ENCODE measurements at places on chromosomes 16 and 17.
A peak's percentile ranks its signal among the peaks of the same experiment; 100 is the strongest.

DNA sequence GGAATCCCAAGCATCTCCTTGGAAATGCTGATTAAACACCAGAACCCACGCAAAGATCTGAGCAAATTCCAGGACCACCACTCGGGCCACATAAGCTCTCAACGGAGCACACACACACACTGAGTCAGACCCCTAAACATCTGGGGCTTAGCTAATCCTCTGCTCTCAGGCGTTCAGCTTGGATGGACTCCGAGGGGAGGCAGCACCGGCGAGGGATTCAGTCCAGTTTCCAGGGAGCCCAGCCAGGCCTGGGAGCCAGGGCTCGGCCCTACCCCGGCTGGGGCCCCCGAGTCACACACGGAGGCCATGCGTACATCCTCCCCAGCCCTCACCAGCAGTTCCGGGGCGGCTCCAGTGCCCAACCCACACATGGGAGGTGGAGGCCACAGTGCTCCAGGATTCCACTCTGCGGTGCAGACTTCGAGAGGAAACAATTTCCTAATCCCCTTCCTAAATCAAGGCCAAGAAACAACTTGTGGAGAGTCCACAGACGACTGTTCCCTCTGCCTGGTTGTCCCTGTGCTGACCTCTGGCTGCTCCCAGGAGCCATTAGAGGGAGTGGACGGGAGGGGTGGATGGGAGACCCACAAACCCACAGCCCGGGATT is 70.5 kb downstream of the GAS7 start:
- no peak for DNase-seq

DNA sequence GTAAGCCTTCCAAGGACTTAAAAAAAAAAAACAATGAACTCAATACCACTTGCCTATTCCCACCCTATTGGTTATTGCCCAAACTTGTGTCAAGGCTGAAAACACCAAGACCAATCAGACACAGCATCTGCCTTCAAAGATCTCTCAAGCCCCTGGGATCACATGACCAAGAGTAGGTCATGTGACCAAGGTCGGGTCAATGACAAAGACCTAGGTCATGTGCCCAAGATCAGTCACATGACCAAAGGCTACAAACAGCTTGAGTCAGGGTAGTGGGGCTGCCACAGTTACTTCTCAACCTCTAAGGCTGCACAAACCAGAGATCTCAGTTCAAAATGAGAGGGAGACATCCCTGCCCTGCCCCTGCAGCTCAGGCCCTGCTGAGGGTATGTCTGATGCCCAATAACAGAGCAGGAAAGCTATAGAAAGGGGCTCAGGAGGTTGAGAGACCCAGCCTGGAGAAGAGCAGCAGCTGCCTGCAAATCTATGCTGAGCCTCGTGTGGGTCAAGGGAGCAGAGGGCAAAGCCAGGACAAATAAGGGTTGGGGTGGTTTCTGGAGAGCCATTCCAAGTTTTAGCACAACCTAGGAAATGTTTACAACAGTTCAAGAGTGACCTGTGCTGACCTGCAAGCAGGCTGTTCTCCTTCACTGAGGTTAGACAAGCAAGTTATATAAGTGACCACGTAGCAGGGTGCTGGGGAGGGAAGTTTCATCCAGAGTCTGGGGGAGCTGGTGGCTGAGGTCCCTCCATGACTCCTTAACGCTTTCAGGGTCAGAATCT is 48.8 kb downstream of the PIMREG start:
- no peak for DNase-seq

- DNase-seq, result no peak
These were observed 3.2 kb downstream of the SLC6A2 start for GRCh38 chr16:55658898-55659420.

DNA sequence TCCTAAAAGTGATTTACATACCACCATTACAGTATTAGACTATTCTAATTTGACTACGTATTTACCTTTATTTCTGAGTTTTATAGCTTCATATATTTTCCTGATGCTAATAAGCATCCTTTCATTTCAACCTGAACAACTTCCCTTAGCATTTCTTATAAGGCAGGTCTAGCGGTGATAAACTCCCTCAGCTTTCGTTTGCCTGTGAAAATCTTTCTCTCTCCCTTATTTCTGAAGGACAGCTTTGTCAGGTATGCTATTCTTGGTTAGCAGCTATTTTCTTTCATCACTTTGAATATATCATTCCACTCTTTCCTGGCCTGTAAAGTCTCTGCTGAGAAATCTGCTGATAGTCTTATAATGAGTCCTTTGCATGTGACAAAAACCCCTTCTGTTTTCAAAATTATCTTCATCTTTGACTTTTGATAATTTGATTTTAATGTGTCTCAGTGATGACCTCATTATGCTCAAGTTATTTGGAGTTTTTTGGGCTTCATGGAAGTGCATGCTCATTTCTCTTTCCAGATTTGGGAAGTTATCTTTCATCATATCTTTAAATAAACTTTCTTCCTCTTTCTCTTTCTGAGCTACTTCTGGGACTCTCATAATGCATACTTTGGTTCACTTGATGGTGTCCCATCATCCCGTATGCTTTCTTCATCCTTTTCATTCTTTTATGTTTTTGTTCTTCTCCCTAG is 285.4 kb upstream of the PMFBP1 start:
- no peak for DNase-seq

GRCh38 chr17:2025220-2025621 is at the start of gene RTN4RL1:
Gene RTN4RL1, minus strand, starts transcription at chr17:2025334. Its CDS starts 469 bp downstream, at chr17:2024865.
- DNase-seq, result peak; percentile 54

GRCh38 chr17:72125226-72125651 is 4.4 kb downstream of the SOX9 start:
- no peak for DNase-seq

DNA sequence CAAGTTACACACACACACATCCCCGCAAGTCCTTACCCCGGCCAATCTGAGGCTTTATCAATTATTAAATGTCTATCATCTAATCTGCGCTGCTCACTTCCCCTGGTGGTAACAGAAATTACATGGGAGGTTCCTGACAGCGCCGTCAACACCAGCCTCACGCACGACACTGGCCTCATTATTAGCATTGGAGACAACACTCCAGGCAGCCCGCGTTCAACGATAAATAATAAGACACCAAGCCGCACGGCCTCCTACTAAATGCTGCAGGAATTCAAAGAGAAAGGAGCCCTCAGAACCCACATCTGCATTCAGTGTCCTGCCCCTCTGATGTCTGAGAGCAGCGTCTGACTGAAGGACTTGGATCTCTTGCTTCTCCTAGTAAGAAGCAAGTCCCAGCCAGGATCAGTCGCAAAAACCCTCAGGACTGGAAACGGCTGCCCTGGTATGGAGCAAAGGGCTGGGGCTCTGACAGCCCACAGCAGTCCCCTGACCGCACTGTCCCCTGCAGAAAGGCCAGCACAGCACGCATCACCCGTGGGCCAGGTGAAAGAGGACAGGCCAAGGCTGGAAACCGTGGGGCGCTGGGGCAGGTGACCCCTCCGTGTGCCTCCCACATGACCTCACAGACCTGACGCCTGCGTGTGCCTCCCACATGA is 7.6 kb upstream of the RPH3AL start:
- DNase-seq, result no peak

- DNase-seq, result no peak
These were observed 263.3 kb upstream of the CDH5 start for GRCh38 chr16:66103211-66103610.

- DNase-seq, result no peak
These were observed 10.5 kb downstream of the GAA start for GRCh38 chr17:80111702-80112470.

- DNase-seq, result no peak
These were observed 33.5 kb upstream of the SREBF1 start for GRCh38 chr17:17870247-17870646.

DNA sequence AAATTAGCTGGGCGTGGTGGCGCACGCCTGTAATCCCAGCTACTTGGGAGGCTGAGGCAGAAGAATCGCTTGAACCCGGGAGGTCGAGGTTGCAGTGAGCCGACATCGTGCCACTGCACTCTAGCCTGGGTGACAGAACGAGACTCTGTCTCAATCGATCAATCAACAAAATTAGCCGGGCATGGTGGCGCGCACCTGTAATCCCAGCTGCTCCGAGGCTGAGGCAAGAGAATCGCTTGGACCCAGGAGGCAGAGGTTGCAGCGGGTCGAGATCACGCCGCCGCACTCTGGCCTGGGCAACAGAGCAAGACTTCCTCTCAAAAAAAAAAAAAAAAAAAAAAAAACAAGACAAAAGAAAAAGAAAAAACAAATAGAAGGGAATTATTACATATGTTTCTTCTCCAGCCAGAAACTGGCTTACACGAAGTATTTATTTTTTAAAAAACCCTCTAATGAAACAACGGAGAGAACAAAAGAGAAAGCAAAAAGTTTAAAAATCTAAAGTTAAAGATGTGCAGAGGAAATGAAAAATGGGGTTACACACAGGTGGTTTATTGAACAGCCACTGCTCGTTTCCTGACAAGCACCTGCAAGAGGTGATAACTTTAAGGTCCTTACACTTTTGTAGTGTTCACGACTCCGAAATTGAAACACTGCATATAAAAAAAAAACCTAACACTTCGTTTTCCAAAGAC is 1.4 kb downstream of the SYNRG start:
- no peak for DNase-seq

DNA sequence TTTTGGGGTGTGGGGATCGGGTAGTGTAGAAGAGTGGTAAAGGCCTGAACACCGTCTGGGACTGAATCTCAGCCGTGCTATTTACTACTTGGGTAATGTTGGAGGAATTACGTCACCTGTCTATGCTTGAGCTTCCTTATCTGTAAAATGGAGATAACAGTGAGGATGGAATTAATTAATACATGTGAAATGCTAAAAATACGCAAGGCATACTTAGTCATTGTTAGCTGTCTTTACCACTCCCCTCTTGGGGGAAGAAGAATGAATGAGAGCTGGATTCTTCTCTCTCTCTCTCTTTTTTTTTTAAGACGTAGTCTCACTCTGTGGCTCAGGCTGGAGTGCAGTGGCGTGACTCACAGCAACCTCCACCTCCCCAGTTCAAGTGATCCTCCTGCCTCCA is 41.1 kb upstream of the TANGO6 start:
- DNase-seq, result no peak

DNA sequence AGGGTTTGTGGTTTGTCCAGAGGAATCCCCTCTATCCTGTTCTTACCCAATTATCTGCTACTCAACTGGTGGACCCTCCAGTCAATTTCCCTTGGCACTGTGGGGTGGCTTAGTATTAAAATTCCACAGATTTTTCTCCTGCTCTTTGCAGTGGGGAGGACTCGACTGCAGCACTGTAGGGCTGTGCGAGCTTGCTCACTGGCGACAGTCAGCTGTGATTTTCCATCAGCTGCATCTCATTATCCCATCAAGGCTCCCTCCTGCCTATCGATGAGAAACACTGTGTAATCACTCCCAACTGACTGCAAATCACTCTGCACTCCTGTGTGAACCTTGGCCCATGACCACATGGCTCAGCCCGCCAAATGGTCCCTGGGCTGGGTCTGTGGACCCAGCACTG is 90.5 kb upstream of the MAF start:
- no peak for DNase-seq

DNA sequence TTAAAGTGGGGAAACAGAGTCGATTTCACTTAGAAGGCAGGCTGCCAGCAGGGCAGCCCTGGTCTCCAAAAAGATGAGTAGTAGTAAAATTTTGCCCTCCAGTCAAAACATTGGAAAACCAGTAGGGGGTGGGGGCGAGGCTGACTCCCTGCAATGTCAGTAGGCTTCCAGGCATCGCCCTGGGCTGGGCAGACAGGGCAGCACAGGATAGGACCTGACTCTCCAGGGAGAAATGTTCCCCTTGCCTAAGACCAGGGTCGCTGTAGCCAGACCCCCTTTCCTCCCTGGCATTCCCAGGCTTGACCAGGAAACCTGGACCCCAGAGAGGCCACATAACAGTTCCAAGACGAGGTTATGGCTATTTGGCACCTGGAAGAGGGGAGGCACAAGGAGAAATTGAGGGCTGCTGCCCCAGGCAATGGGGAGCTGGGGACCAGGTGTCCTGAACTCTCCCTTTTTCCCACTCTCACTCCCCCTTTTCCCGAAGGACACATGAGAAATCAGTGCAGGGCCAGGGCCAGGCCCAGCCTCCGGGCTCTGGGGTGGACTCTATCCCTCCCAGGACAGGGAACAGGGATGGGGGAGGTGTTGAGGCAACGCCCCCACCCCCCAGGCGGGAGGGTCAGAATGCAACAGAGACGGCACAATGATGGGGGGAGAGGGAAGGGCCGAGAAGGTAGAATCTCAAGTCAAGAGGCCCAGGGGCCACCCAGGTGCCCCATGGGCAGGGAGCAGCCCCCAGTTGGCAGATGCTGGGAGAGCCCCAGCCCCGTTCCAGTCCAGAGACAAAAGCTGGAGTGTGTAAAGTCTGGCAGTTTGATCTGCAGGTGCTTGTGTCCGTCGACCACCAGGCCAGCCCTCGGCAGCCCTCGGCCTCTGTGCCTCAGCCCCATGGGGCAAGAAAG is 4.5 kb upstream of the SAMD14 start:
- DNase-seq, result no peak

DNA sequence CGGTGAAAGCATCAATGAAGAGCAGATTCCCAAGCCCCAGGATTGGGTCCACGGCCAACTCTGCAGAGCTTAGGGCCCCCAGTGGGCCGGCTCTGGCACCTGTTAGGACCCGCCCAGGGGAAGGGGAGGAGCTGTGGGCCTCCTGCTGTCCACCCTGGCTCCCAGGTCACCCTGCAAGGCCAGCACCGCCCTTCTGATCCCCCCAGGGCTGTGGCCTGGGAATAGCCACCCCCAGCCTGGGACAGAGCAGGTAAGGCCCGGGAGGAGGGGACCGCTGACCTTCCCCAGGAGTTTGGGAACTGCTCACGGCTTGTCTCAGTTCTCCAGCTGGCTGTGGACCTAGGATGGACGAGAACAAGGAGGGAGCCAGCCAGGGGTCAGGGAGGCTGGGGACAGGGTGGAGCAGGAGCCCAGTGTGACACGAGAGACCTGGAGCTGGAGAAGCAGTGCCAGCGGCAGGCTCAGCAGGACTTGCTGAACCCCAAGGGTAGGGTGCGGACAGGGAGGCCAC is 39.3 kb upstream of the SLC38A10 start:
- no peak for DNase-seq

- DNase-seq, result no peak
These were observed 244.1 kb downstream of the STX8 start for GRCh38 chr17:9331279-9332131.

- DNase-seq, result no peak
These were observed 9.2 kb upstream of the SNN start for GRCh38 chr16:11658896-11659708.

- no peak for DNase-seq
These were observed 57.3 kb downstream of the RAP1GAP2 start for GRCh38 chr17:2853283-2854142.

GRCh38 chr16:29745853-29746345 is at the start of gene C16orf54:
Gene C16orf54, minus strand, starts transcription at chr16:29745990. Its CDS starts 1,039 bp downstream, at chr16:29744951.
- peak; percentile 82 for DNase-seq

- DNase-seq, result no peak
These were observed 85.0 kb upstream of the RPL38 start for GRCh38 chr17:74118504-74118903.

DNA sequence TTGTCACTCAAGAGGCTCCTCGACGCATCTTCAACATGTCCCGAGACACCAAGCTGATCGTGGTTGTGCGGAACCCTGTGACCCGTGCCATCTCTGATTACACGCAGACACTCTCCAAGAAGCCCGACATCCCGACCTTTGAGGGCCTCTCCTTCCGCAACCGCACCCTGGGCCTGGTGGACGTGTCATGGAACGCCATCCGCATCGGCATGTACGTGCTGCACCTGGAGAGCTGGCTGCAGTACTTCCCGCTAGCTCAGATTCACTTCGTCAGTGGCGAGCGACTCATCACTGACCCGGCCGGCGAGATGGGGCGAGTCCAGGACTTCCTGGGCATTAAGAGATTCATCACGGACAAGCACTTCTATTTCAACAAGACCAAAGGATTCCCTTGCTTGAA is 101.0 kb downstream of the HS3ST2 start:
- no peak for DNase-seq

- DNase-seq, result no peak
These were observed 9.7 kb upstream of the SLC35B1 start for GRCh38 chr17:49717371-49717861.

- DNase-seq, result no peak
These were observed 188.1 kb upstream of the ZNF469 start for GRCh38 chr16:88194397-88195268.

Measured in stimulated activated CD4-positive, alpha-beta T cell treated with anti-CD3 and anti-CD28 coated beads, Interleukin-4, amount 100 ng/mL, for 48 hours (primary cell).